LNCaP clone FGC (cell line): ENCODE measurements at places on chromosomes 7 and 10.

DNA sequence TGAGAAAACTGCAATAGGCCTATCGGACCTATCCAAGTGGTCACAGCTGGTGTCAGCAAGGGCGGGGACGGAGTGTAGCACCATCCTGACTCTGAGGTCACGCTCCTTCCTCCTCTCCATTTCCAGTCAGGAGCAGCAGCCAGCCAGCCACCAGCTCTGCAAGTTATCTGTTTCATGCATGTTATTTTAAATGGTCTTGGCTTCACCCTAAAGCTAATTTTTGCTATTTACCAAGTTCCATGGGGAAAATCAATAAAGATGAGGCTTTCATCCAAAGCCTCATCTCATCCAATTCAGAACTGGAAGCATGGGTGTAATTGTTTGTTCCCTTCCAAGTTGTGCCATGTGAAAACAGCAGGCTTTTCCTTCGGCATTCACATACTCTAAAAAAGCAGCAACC is 49.3 kb downstream of the ICA1 start:
- peak; percentile 51 for DNase-seq

DNA sequence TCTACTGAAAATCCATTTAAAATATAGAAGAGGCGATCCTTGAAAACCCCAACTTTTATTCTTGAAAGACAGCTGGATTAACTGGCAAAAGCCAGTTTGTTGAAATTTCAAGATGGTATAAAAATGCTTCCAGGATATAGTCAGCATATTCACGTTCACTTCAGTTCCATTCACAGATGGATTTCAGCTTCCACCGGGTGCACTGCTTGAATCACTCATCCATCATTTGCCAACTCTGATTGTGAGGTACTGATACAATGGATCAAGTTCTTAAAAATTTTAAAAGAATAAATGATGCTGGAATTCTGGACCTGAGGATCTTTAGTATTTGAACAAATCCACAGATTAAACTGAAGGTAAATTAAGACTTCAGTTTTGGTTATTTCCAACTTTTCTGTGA is 2.4 kb downstream of the PURB start:
- DNase-seq: no peak

GRCh38 chr7:46156853-46157252 is 235.8 kb upstream of the IGFBP3 start:
- no peak for DNase-seq

GRCh38 chr10:78438907-78439809 is 405.5 kb downstream of the RPS24 start:
- no peak for DNase-seq

DNA sequence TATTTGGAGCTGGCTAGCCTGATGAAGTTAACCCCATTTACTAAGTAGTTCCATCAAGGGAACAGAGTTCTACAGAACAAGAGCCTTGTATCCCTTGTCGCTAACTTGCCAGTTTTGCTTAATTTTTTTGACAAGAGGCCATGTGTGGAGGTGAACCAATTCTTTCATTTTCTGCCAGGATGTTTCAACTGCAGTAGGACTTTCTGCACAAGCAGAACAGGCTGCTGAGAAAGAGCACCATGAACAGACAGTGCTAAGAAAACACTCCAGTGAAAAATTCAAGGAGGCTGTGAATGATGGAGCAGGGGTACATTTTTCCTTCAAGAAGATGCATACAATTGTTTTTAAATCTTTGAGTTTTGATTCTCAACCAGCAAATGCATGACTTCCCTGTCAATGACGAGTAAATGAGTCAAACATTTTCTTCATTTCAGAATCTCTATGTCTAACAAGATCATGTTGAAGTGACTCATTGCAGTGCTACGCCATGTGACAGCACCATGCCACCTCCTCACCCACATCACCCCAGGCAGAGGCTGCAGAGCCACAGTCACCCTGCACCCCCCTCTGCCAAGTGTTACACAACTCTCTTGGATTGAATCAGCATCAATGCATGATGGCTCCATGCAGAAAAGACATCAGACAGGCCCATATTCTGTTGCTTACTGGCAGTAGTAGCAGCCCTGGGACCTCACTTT is 193.1 kb downstream of the COBL start:
- no peak for DNase-seq

- no peak for DNase-seq
These were observed 119.3 kb downstream of the C10orf90 start for GRCh38 chr10:126551202-126551601.

DNA sequence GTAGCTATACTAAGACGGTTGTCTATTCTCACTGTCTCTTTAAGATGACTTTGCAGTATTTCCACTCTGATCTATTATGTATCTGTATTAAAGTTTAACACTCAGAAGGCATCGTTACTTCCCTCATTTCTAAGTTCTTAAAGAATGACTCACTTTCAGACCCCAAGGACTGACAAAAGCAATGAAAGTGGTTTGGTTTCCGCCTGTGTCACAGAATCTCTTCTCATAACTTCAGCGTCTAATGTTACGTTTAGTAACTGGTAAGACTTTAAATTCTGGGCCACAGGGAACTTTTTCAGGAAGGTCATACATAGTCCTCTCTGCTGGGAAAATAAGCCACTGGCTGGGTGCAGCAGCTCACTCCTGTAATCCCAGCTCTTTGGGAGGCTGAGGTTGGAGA is 892.0 kb upstream of the AUTS2 start:
- no peak for DNase-seq
